ENCODE measurements at places on chromosomes 5 and 9.
A peak's percentile ranks its signal among the peaks of the same experiment; 100 is the strongest.

- DNase-seq, result peak; percentile 0
Measured at GRCh38 chr9:17962747-17963146, 383.9 kb downstream of the SH3GL2 start.

DNA sequence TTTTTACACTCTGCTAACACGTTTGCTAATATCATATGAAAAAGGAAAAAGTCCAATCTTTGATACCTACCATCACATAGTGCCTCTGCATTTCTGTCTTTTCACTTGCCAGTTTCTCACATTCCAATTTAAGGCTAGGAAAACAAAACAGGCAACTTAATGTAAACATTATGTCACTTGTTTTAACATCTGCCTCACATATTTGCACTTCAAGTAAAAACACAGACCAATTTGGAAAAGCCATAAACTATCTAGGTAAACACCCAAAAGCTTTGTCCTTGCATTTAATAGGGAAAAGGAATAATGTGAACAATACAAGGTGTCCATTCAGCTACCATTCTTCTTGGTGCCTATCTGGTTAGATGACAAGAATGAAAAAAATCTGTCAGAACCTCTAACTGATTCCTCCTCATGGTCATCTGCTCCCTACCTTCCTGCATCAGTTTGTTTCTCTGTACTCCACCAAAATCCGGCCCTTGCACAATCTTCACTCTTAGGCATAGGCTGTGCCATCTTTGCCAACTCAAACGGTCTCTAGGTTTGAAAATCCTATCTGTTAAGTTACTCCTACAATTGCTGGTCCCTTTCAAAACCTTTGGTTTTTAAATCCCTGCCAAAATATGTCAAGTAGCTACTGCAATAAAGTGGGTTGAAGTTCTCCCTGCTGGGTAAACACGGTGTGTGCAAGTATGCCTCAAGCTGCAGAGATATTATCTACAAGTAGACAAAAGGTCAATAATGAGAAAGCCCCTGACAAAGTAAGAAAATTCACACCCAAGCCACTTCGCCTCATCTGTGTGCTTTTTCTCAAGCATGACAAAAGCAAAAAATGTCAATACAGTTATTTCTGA, 3.4 kb downstream of the TLE1 start:
- DNase-seq, result no peak

DNA sequence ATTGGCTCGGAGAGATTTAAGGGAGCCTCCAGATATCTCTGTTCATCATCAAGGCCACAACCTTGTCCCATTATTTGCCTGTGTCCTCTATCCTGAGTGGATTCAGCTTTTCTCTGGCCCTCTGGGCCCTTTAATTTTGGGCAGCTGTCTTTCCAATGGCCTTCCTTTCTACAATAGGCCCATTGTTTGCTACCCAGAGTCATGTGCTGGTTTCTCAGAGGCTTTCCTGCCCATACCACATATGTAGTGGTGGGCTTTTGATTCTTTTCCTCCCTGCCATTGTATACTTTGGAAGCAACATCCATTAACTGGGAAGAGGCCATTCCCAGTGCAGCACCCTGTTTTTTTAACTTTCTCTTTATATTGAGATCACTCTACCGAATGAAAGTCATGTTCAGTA, 233.9 kb upstream of the SGCD start:
- DNase-seq, result no peak

GRCh38 chr5:122421374-122422079, 109.5 kb downstream of the SNCAIP start:
- DNase-seq, result peak; percentile 72

GRCh38 chr9:73370053-73370452, 218.4 kb downstream of the ANXA1 start:
- peak; percentile 86 for DNase-seq

GRCh38 chr9:96508227-96508940, 58.4 kb downstream of the HABP4 start:
- no peak for DNase-seq

GRCh38 chr5:415928-416635, 26.9 kb upstream of the EXOC3 start:
- no peak for DNase-seq

GRCh38 chr5:155998257-155998656, 328.7 kb upstream of the SGCD start:
- DNase-seq, result no peak

- no peak for DNase-seq
Measured at GRCh38 chr5:57559110-57559635, 76.6 kb upstream of the ACTBL2 start.

- no peak for DNase-seq
Measured at GRCh38 chr9:135580664-135581380, 19.3 kb downstream of the PAEP start.

GRCh38 chr9:101212661-101213060, 172.1 kb downstream of the BAAT start:
- no peak for DNase-seq

DNA sequence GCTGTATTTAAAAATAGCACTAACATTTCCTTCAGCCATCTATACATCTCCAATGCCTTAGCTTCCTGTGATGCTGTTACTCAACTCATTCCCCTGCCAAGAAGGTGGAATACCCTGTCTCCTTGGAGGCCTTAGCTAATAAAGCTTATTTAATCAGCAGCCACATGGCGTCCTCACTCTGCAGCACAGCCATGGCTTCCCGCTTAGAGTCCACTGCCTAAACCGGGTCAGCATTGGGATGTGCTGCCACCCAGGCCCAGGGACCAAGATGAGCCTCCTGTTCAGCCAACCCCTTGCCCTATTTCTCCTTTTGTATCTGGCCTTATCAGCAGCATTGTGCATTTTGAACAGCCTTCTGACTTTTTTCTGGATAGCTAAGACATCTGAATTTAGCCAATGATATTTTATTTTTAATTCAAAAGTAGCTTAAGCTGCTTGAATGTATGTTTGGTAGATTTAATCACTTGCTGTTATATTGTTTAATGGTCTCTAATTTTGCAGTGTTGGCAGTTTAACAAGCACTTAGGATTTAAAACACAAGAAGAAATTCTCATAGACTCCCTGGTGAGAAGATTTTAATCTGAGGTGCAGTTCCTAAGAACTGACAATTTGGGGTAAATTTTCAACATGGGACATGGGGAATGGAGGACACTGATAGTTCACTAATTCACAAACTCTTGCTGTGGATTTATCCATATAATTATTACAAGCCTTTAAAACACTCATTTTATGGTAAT, 113.0 kb downstream of the RPS23 start:
- no peak for DNase-seq

DNA sequence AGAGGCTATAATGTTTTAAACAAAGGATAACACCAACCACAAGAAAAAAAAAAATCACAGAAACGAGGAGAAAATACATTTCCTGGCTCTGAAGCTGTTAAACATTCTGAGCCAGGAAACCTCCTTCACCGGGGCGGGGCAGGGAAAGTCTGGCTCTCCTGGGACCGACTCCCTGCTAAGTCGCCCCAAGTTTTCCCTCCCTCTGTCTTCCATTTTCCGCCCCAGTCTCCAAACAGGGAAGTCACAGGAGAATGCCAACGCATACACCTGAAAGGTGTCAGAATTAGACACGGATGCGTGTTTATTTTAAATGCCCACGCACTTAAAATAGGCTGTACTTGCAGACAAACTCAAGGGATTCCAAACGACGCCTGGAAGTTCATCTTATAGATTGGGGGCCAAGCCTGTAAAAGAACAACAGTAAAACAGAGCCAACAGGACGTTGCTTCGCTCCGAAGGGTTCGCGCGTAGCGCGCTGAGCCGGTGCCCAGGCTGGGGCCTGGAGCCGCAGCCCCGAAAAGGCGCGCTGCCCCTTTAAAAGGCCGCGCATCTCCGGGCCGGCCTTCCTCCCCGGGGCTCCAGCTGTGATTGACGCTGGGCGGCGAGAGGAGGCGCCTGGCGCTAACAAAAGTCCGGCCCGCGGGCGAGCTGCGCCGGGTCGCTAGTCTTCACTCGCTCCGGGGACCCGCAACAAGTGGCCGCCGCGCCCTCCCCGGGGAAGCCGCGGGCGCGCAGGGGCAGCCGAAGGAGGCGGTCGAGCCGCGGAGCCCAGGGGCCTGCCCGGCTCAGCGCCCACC, at the start of gene FBXL7:
FBXL7 (plus strand) TSS at position 653 of the 797 bp plus-strand sequence.
- DNase-seq, result no peak

- DNase-seq, result no peak
Measured at GRCh38 chr5:17252543-17252942, 35.1 kb downstream of the BASP1 start.

DNA sequence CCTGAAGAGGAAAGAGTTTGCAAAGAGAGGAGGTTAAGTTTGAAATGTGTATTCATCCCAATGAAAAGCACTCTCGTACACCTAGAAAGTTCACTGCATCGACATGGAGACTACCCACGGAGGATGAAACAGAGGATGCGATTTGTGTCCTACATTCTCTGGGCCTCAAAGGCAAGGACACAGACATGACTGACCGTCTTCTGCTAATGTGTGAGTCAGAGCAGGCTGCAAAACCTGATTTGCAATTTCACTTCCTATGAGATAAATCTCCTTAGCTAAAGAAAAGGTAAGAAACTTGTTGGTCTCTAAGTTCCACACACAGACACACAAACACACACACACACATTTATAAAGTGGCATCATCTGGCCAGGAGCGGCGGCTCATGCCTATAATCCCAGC, 98.6 kb downstream of the GNAQ start:
- no peak for DNase-seq

DNA sequence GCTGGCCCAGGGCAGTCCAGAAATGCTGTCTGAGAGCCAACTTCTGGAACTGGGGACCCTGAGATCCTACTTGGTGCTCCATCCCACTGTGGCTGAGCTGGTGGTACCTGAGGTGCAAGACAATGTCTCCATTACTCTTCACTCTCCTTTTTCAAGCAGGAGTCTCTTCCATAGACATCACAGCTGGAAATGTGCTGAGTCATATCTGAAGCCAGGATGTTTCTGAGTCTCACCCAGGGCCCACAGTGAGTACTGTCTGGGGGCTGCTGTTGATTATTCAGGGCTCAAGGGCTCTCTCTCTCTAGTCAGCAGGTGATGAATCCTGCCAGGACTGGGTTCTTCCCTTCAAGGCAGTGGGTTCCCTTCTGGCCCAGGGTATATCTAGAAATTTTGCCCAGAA, 145.2 kb upstream of the TAS2R1 start:
- no peak for DNase-seq

DNA sequence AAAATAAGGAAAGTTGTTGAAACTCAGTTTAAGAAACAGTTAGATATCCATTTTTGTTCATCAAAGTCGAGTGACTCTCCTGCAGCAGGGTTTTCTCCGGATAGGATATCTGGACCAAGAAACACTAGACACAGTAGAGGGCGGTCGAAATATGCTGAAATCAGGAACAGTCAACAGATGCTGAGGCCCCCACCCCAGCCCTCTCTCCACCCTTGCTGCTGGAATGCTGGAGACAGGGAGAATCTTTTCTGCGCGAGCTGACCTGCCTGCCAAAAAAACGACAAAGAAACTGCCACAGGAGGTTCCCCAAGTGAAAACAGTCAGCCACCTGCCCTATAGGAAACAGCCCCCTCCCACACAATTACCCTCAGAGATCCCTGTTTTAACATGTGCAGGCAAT, 4.3 kb upstream of the IL13 start:
- DNase-seq, result no peak

DNA sequence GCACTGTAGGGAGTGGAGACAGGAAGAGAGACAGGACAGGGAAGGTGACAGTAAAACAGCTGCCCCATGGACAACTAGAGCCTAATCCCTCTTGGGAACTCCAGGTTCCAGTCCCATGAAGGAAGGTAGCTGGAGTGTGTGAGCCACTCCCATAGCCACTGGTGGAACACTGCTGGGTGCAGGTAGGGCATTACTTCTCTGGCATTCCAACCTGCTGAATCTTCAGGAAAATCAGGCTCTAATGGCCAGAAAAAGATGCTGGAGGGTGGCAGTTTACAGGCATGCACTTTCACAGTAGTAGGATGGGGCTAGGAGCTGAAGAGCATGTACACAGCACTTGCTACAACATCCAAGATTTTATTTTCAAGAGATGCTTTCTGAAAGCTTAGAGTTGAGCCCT, 259.4 kb downstream of the AUH start:
- DNase-seq, result no peak

- DNase-seq, result no peak
Measured at GRCh38 chr5:64165500-64166200, at the start of gene RNF180. RNF180 (plus strand) TSS chr5:64165843; CDS start chr5:64200808, 34,965 bp downstream.

DNA sequence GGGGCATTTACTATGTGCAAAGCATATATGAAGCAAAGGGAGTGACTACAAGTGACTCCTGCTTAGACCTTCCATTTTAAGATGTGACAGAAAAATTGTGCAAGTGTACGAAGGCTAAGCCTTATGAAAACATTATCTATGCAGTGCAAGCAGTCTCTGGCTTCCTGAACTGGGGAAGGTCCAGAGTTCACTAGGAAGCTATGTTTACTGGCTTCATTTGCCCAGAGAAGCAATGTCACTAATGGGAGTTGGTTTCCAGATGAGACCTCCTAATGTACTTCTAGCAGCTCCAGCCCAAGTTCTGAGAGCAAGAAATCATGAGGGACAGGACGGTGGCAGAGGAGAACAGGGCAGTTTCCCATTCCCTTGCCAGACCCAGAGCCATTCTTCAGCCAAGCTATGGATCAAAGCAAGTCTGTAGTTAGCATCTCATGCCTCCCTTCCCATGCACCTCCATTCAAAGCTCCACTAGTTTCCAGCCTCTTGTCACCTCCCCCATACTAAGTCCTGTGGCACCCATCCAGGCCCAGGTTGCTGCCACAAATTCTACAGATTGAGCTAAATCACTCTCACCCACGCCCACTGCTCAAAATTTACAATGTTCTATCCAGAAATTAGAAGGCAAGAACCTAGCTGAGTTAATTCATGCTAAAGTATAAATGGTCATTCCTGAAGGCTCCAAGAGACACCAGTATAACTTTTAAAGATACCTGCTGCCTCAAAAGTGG, 21.8 kb downstream of the MCTP1 start:
- peak; percentile 64 for DNase-seq

GRCh38 chr9:3827175-3827574, 301.4 kb upstream of the RFX3 start:
- no peak for DNase-seq

- DNase-seq, result peak; percentile 53
Measured at GRCh38 chr9:20623748-20624124, 1.4 kb upstream of the MLLT3 start.

GRCh38 chr5:124865603-124866354, 119.3 kb upstream of the ZNF608 start:
- no peak for DNase-seq

DNA sequence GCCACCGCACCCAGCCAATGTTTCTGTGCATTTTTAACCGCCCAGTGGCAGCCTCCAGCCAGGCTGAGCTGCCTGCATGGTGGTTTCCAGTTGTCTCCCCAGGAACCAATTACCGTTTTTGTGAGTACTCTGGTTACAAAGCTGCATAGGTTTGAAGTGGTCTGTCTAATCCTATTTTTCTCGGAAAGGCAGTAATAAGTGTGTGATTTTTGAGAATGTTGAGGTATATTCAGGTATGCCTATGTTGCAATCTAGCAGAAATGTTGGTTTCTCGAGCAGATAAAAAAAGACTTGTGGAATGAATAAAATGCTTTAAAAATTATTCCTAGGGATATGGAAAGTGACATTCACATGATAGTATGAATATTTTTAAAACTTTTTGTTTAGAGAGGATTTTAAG, 41.5 kb upstream of the ANKH start:
- DNase-seq, result no peak

Measured in OCI-M1 (cell line).